ENCODE measurements at places on chromosomes 3 and 15. TPM values are rescaled to one million over a fixed set of nuclear protein-coding genes. Genes with fewer than 3 reads are reported as not detected.

GRCh38 chr3:16587047-16587680 is 18.1 kb downstream of the DAZL start:
- no peak overlapping the region for H3K27ac ChIP-seq
- no peak overlapping the region for H3K4me3 ChIP-seq
- no peaks in the 10 kb centered on the region for H3K4me1 ChIP-seq

The MORC1 gene
- total RNA-seq = not detected

DNA sequence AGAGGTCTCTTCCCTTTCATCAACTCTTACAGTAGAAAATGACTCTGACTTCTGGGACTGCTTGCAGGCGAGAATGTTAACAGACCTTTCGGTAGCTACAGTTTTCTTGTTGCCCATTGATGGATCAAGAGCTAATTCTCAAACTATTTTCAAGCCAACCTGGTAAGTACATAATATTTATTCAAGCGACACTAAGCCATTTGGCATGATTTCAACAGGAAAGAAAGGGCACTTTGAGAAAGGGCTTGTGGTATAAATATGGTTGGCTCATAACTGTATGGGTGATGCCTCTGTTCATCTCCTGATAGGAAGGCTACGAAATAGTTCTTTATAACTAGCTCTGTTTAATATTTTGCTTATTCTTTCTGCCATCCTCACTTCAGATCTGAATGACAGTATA is 196.2 kb upstream of the CNTN4 start:
- no peaks in the 10 kb centered on the region for H3K4me1 ChIP-seq
- no peak overlapping the region for H3K27ac ChIP-seq
- no peaks in the 10 kb centered on the region for H3K27me3 ChIP-seq
- no peak for DNase-seq

- H3K27me3 ChIP-seq = no peaks in the 10 kb centered on the region
- no peaks in the 10 kb centered on the region for H3K4me1 ChIP-seq
- H3K27ac ChIP-seq = no peak overlapping the region
- H3K4me3 ChIP-seq = no peak overlapping the region
- no peaks in the 10 kb centered on the region for H3K36me3 ChIP-seq
Measured at GRCh38 chr15:32683906-32684584, 33.8 kb upstream of the GREM1 start.
